Endothelial cell of umbilical vein (primary cell): ENCODE measurements at places on chromosomes 16 and 17. TPM values are rescaled to one million over a fixed set of nuclear protein-coding genes. Genes with fewer than 3 reads are reported as not detected.

The C17orf67 gene
- total RNA-seq: 5.6 and 5.8 TPM in 2 replicates

The GHDC gene
- total RNA-seq: 9.8 TPM in 2 replicates

The RASL10B gene
- total RNA-seq: 0.71 and 0.78 TPM in 2 replicates

The CA10 gene
- total RNA-seq: not detected in 2 replicates

The NXN gene
- 58.9 and 77.3 TPM in 2 replicates for total RNA-seq

The GUCY2D gene
- total RNA-seq: not detected in 2 replicates

The LRRC37A gene
- total RNA-seq: 0.88 and 4.0 TPM in 2 replicates

The TP53TG3E gene
- total RNA-seq: not detected in 2 replicates

The AOC2 gene
- total RNA-seq: 1.6 and 1.9 TPM in 2 replicates

The ST6GALNAC1 gene
- 0.55 TPM in 1 of 2 replicates, not detected in the other for total RNA-seq

The EIF1 gene
- total RNA-seq: 814 and 839 TPM in 2 replicates
